Mammary epithelial cell (primary cell): ENCODE measurements at places on chromosomes 16 and 17.

GRCh38 chr17:19271780-19272357 lies 34.7 kb downstream of the EPN2 start:
- no peak for DNase-seq

GRCh38 chr17:19724501-19725420 lies 8.4 kb upstream of the SLC47A2 start:
- DNase-seq: peak; percentile 75

GRCh38 chr17:13337864-13338371 lies 263.8 kb downstream of the HS3ST3A1 start:
- peak; percentile 43 for DNase-seq

DNA sequence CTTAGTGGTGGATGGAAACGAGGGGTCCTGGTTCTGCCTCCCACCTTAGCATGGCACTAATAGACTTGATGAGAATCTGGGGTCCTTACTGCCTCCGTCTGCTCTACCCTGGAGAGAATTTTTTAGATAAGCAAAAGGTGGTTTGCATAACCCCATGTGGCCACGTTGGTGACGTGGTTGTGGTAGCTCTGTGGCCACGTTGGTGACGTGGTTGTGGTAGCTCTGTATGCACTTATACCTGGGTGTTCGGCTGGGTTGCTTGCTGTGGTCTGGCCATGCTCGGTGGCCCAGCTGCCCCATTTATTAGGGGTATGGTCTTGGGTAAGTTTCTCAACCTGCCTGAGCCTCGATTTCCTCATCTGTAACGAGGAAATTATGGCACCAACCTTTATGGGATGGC lies 13.0 kb downstream of the SPIRE2 start:
- DNase-seq: no peak

- DNase-seq: no peak
These were observed 12.5 kb upstream of the DPEP1 start for GRCh38 chr16:89600956-89601355.

DNA sequence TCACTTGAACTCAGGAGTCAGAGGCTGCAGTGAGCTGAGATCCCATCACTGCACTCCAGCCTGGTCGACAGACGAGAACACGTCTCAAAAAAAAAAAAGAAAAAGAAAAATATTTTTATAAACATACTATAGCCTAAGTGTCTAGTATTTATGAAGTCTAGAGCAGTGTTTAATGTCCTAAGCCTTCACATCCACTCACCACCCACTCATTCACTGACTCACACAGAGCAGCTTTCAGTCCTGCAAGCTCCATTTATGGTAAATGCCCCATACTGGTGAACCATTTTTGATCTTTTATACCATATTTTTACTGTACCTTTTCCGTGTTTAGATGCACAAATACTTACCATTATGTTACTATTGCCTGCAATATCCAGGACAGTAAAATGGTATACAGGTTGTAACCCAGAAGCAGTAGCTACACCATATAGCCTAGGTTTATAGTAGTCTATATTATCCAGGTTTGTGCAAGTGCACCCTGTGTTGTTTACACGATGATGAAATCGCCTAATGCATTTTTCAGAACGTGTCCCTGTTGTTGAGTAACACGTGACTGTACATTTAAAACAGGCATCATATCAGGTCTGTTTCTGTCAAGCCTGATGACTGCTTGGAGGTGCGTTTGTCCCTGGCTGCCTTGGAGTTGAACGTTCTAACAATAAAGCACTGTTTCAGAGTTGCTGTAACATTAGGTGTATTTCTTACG lies 10.1 kb downstream of the NUDT7 start:
- DNase-seq: peak; percentile 55

GRCh38 chr17:71412803-71413202 lies 708.0 kb upstream of the SOX9 start:
- peak; percentile 98 for DNase-seq

- DNase-seq: no peak
These were observed 3.1 kb upstream of the MRPS34 start for GRCh38 chr16:1775846-1776671.

GRCh38 chr17:20045476-20045875 lies 36.3 kb downstream of the SPECC1 start:
- no peak for DNase-seq

DNA sequence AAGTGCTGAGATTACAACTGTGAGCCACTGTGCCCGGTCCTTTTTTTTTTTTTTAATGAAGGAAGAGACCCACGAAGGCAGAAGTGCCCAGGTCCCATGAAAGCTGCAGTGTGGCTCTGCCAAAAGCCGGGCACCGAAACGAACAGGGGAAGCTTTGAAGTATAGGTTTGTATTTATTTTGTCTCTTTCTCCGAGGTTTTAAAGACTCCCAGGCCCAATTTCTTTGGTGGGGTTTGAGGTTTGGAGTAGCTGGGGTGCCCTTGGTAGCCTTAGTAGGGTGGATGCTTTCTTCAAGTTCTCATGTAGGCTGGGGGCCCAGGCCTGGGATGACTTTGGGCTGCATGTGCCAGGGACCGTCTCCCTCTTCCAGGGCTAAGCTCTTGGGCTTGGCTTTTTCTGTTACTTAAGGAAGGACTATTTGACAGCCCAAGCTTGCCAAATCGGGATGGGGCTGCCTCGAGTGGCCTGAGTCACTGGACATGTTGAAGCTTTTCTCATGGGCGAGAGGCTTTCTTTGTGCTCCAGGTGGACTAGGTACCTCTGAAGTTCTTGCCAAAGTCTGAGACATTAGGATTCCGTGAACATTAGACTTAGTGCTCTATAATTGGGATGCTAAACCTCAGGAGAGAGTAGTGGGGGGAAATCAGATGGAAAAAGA lies 66.3 kb downstream of the WIPI1 start:
- peak; percentile 24 for DNase-seq

DNA sequence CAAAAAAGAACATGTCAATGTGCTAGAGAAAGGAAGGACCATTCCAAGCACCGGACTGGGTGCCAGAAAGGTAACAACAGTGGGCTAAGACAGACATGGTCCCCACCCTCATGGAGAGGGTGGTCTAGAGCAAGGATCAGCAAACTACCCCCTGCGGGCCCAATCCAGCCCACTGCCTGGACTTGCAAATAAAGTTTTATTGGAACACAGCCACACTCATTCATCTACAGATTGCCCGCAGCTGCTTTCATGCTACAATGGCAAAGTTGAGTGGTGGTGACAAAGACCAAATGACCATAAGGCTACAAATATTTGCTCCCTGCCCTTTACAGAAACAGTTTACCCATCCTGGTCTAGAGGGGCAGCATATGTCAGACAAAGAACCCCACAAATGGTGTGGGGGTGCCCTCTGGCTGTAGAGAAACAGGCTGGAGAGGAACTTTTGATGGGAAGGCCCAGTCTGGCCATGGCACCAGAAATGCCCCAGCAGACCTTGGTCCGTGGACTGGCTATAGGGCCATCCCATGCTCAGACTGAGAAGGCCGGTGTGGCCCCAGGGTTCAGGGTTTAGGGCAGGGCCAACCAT lies 15.2 kb downstream of the CDH5 start:
- no peak for DNase-seq

GRCh38 chr17:80766290-80766855 lies 221.7 kb downstream of the RPTOR start:
- no peak for DNase-seq
